ENCODE measurements at places on chromosomes 16 and 17. TPM values are rescaled to one million over a fixed set of nuclear protein-coding genes. Genes with fewer than 3 reads are reported as not detected.

- DNase-seq: no peak
These were observed 238.2 kb downstream of the RBFOX3 start for GRCh38 chr17:79372470-79373238.

DNA sequence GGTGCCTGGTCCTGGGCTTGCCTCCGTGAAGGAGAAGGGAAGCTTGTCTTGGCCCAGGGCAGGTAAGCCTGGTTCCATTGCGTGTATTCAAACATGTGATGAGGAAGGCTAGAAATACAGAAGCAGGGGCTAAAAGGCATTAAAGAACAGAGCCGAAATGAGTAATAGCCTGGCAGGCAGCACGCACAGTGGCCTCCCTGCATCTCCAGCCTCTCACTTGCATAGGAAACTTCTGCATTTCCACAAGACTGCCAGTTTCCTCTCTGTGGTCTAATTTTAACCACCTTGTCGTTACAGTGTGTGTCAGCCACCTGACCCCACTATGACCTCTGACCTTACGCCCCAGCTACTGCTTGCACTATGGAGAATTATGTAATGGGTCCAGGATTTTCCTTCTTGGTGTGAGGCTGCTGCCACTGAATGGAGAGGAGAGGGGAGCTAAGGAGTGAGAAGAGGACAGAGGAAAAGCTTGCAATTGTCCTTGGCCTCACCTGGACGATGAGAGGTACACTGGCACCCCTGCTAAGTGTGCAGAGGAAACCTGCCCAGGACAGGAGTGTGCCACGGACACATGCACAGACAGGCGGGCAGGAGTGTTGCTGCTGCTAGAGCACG lies 32.8 kb downstream of the HIC1 start:
- DNase-seq: peak; percentile 70

DNA sequence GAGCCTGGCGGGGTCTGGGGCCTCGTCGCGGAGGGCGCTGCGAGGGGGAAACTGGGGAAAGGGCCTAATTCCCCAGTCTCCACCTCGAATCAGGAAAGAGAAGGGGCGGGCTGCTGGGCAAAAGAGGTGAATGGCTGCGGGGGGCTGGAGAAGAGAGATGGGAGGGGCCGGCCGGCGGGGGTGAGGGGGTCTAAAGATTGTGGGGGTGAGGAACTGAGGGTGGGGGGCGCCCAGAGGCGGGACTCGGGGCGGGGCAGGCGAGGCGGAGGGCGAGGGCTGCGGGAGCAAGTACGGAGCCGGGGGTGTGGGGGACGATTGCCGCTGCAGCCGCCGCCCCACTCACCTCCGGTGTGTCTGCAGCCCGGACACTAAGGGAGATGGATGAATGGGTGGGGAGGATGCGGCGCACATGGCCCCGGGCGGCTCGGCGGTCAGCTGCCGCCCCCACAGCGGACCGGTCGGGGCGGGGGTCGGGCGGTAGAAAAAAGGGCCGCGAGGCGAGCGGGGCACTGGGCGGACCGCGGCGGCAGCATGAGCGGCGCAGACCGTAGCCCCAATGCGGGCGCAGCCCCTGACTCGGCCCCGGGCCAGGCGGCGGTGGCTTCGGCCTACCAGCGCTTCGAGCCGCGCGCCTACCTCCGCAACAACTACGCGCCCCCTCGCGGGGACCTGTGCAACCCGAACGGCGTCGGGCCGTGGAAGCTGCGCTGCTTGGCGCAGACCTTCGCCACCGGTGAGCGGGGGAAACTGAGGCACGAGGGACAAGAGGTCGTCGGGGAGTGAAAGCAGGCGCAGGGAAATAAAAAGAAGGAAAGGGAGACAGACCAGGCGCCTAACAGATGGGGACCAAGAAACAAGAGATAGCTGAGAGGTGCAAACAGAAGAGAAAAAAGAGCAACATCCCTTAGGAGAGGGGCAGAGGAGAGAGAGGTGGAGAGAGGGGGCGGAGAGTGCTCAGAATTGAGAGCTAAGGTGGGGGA lies at the start of gene PNMT:
TSS of gene PNMT (plus strand) at position 509 of the 980 bp plus-strand sequence. CDS start at position 532, 23 bp downstream.
- DNase-seq: peak; percentile 81

The CFAP97D1 gene
- total RNA-seq: not detected

The RASD1 gene
- total RNA-seq: 11.4 TPM

DNA sequence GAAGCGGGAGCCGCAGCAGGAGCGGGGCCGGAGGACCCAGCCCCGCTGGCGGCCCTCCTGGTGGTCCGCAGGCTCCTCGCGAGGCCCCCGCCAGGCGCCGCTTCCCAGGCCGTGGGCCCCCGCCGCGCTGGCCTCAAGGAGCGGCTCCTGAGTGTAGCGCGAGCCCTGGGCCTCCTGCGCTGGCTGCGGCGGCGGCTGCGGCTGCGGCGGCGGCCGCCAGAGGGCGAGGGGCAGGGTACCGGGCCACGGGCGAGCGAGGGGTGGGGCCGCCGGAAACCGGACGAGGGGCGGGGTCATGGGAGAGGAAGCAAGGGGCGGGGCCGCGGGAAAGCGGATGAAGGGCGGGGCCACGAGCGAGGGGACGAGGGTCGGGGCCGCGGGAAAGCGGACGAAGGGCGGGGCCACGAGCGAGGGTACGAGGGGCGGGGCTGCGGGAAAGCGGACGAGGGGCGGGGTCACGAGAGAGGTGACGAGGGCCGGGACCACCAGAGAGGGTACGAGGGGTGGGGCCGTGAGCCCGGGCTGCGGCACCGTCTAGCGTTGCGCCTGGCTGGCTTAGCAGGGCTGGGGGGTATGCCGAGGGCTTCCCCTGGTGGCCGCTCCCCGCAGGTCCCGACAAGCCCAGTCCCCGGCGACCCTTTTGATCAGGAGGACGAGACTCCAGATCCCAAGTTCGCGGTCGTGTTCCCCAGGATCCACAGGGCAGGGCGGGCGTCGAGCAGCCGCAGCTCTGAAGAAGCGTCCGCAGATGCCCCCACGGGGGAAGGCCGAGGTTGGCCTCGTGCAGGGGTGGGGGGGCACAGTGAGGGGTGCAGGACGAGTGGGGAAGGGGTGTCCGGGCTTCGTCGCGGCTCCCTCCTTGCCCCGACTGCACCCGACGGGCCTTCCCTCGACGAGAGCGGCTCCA lies 1.7 kb downstream of the MYO15B start:
- peak; percentile 98 for DNase-seq
